ENCODE measurements at places on chromosomes 3 and 15.
A peak's percentile ranks its signal among the peaks of the same experiment; 100 is the strongest.

GRCh38 chr3:193859195-193859594, 266.2 kb downstream of the OPA1 start:
- no peak for DNase-seq

DNA sequence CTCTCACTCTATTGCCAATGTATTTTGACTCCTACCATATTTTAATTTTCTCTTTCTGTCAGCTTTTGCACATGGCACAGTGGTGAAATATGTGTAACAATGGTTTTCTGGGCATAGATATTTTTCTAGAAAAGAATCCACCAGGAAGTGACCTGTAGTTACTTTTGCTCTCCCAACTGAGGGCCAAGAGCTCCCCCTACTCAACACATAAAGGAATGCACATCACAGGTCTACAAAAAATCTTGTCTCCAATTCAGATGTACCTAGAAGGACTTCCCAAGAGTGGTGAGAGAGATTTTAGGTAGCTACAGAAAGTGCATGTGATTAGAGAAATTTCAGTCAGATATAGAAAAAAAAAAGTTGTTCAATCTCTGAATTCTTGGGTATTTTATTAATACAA, 15.6 kb downstream of the CPA3 start:
- DNase-seq, result peak; percentile 45

DNA sequence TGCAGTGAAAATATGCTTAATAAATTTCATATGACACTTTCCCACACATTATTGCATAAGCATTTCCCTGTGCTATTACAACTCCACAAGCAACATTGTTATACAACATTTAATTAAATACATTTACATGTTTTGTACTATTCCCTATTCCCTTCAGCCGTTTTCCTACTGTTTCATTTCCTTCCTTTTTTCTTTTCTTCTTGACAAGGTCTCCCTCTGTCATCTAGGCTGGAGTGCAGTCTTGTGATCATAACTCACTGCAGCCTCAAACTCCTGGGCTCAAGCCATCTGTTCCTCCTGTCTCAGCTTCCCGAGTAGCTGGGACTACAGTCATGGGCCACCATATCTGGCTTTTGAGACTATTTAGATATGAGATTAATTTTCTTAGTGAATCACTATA, 254.7 kb downstream of the NFKBIZ start:
- DNase-seq, result no peak

GRCh38 chr3:113051302-113051711, 60.5 kb downstream of the GTPBP8 start:
- DNase-seq, result peak; percentile 86

DNA sequence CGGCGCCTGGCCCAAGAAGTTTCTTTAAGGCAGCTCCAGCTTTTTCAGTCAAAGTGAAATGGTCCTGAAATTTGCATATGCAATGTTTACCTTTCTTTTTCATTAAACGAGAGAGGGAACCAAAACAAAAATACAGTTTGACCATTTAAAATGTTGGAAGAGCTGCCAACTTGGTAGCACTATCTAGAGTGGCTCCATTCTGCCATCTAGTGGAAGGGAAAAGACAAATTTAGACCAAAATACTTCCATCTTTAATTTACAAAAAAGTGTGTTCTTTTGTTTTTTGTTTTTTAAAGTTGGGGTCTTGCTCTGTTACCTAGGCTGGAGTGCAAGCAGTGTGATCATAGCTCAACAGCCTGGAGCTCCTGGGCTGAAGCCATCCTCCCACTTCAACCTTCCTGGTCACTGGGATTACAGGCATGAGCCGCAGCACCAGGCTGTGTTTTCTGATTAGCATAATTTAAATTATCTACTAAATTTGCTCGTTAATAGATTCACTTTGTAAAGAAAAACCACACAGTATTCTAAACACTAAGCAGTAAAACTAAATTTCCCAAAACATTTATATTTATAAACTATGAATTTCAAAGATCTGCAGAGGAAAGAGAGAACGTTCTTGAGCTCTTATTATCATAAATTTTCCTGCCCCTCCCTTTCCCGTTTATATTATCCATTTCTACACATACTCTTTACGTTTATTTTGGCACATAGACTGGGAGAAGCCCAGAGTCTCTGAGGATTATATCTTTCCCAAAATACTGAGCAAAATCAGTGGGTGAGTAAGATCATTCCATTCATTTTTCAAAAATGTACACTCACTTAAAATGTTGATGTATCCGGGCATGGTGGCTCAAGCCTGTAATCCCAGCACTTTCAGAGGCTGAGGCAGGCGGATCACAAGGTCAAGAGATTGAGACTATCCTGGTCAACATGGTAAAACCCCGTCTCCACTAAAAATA, 15.4 kb upstream of the RFC4 start:
- DNase-seq, result peak; percentile 68

All from erythroblast (primary cell).